ENCODE measurements at places on chromosomes 3 and 15.

DNA sequence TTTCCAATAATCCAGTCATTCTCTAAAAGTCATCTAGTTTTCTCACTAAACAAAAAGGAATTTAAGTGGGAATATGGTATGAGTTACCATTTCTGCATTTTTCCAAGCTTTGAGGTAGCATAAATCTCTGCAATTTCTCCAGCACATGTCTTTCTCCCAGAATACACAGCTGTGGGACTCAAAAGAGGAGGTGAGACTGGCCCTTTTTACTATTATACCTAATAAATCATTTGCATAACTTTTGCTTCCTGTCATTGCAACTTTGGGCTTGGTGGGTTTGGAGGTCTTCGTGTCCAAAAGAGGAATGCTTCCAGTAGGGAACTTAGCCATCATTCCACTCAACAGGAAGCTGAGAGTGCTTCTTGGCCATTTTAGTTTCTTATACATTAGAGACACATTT lies 94.8 kb downstream of the FMN1 start:
- ATAC-seq: no peak

DNA sequence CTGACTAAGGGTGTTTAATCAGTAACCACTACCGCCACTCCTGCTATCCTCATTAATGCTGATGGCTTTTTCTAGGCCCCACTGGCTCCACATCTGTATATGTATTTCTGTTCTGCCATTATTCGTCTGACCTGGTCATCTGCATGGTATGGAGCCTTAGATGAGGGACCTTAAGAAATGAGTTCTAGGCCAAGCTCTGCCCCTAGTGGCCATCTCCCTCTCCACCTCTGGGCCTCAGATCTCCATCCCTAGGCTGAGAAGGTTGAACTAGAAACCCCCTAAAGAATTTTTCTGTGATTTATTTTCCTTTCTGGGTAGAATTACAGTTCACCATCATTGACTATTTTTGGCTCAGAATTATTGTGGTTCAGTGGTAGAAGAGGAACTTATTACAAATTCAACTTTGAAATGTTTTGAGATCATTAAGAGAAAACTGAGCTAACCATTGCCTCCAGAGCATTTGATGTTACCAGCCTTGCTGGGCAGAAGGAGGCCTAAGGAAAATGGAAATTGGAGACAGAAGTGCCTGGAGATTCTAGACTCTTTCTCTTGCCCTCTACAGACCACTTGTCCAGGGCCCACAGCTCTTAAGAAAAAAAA lies 325.2 kb upstream of the NR2E3 start:
- ATAC-seq: no peak

- ATAC-seq: no peak
Observed at GRCh38 chr15:29904757-29905417, 82.6 kb upstream of the TJP1 start.

GRCh38 chr3:29140666-29141065 lies 140.2 kb upstream of the RBMS3 start:
- no peak for ATAC-seq
